HTR-8/SVneo (cell line): ENCODE measurements at places on chromosomes 1 and 21.

DNA sequence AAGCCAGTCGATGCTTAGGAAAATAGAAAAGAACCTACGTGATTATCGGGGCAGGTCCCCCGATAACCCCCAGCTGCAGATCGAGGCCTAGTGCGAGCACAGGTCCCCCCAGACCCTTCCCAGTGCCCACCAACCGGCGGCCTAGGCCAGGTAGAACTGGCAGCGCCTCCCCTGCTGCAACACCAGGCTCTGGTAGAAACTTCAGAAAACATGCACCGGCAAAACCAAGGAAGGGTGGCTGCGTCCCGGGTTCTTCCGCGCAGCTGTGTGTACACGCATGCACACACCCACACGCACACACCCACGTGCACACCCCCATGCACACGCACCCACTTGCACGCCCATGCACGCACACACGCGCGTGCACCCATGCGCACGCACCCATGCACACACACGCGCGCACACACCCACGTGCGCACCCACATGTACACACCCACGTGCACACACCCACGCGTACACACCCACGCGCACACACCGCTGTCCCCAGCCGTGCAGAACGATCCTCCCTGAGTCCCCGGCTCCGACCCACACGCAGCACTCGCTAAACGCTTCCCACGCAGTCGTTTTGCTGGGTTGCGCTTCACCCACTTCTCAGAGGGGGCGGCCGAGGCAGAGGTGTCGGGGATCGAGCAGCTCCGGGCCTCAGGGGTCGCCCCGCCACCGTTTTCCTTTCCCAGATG is 5.2 kb downstream of the TSPEAR start:
- DNase-seq = no peak

DNA sequence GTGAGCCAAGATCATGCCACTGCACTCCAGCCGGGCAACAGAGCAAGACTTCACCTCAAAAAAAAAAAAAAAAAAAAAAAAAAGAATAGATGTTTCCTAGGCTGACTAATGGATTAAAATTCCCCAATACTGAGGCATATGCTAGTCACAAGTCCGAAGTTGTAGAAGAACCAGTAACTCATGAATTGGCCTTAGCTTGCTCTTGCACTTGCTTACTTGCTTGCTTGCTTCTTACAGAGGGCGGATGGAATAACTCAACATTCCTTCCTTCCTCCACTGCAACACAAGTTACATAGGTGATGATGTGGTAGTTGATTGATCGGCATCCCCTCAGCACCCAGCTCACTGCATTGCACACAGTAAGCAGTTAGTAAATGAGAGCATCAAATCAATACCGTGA is 2.8 kb upstream of the TARS2 start:
- DNase-seq = no peak

GRCh38 chr1:198617406-198617805 is 21.4 kb upstream of the PTPRC start:
- no peak for DNase-seq

- no peak for DNase-seq
Observed at GRCh38 chr1:114292194-114292593, 138.5 kb upstream of the SYT6 start.

- no peak for DNase-seq
Observed at GRCh38 chr1:200323856-200324400, 85.9 kb downstream of the ZNF281 start.

DNA sequence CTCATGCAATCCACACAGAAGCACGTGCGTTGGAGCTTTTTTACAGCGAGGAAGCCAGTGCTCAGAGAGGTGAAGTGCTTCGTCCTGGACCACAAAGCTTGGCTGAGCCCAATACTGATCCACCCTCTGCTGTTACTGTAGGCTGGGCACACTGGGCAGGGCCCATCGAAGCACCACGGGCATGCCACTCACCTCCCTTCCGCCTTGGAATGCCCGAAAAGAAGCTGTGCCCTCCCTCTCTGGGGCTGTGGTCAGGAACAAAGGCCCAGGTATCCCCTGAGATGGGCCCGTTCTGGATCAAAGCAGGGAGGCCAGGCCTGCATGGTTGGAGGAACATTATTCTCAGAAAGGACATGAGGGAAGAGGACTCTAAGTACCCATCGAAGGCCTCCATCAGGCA is 206.7 kb upstream of the C1orf174 start:
- DNase-seq = no peak

- no peak for DNase-seq
Observed at GRCh38 chr1:112011202-112011601, 21.7 kb upstream of the KCND3 start.

- no peak for DNase-seq
Observed at GRCh38 chr1:50917138-50918137, 42.6 kb downstream of the FAF1 start.

- DNase-seq = no peak
Observed at GRCh38 chr1:162463021-162463420, 34.6 kb upstream of the UHMK1 start.

DNA sequence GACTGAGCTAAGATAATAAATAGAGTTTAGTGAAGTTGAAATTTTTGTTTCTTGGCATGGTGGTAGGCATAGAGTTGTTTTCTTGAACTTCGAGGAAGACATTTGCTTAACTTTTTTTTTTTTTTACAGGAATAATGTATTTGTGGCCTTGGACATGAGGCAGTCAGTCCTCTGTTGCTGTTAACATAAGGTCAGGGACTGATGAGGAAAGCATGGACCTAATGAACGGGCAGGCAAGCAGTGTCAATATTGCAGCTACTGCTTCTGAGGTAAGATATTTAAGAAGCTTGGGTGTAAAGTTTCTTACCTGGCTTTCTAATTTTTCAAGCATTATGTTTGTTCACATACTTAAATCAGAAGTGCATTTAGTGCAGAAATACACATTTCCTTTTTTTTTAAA is 51.5 kb downstream of the RALGPS2 start:
- DNase-seq = no peak

- no peak for DNase-seq
Observed at GRCh38 chr1:203379825-203380224, 28.9 kb upstream of the FMOD start.

GRCh38 chr1:33824971-33825370 is 38.9 kb upstream of the HMGB4 start:
- no peak for DNase-seq

- DNase-seq = no peak
Observed at GRCh38 chr1:152084853-152085252, 4.0 kb downstream of the TCHHL1 start.

GRCh38 chr1:212605441-212606394 is 2.8 kb upstream of the ATF3 start:
- no peak for DNase-seq

- no peak for DNase-seq
Observed at GRCh38 chr1:15621975-15622374, 4.7 kb downstream of the DDI2 start.

DNA sequence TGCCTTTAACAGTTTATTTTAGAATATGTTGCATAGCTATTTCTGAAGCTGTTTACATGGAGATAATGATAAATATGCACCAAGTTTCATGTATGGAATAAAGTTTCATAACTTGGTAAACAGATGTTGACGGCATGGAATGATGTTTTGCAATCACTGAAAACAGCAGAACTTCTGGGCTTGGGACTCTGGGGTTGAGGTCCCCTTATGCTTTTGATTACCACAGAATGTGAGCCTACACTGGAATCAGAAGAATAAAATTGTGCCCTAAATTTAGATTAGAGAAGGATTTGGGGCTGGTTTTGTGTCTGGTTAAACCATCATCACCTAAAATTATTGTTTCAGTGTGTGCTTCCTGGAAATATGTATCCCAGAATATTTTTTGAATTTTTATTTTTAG is 11.1 kb downstream of the KRTAP24-1 start:
- DNase-seq = no peak
